ENCODE measurements at places on chromosomes 4 and X.

- DNase-seq: no peak
Observed at GRCh38 chr4:61201961-61202637, 2.0 kb downstream of the ADGRL3 start.

DNA sequence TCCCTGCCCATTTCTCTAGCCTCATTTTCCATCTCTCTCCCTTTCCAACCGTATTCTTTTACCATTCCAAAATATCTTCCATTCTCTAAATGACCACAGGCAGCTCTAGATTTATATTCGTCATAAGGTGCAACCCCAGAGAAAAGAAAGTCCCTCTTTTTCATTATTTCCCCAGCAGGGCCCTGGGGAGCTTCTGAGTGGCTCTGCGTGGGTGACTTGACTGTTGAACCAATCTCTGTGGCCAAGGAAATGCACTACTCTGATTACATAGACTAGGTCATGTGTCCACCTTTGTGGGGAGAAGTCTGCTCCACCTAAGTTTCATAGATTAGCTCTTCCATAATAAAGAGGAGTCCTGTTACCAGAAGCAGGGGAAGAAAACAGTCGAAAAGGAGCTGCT is 51.4 kb downstream of the ATOH1 start:
- no peak for DNase-seq

- no peak for DNase-seq
Observed at GRCh38 chr4:3766036-3766784, at the start of gene ADRA2C. Gene ADRA2C, plus strand, starts transcription at chr4:3766385. Its CDS starts 222 bp downstream, at chr4:3766607.

GRCh38 chrX:2578864-2579263 is 78.1 kb upstream of the DHRSX start:
- DNase-seq: no peak

DNA sequence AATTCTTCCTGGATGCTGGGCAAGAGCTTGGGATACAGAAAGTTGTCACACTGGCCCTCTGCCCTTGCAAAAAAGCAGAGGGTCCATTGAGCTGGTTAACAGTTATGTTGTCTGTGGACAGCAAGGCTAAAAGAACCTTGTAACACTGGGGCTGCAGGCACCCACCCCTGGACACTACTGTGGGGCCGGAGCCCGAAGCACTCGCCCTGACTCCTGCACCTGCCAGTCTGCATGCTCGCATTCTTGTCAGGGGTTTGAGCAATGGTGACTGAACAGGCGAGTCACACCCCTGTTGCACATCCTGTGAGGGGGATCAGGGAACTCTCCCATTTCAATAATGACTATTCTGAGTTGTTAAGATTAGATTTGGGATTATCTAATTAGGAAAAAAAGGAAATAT is 23.6 kb downstream of the ADH4 start:
- DNase-seq: no peak

GRCh38 chr4:146998157-146998556 is 52.5 kb upstream of the TTC29 start:
- no peak for DNase-seq

DNA sequence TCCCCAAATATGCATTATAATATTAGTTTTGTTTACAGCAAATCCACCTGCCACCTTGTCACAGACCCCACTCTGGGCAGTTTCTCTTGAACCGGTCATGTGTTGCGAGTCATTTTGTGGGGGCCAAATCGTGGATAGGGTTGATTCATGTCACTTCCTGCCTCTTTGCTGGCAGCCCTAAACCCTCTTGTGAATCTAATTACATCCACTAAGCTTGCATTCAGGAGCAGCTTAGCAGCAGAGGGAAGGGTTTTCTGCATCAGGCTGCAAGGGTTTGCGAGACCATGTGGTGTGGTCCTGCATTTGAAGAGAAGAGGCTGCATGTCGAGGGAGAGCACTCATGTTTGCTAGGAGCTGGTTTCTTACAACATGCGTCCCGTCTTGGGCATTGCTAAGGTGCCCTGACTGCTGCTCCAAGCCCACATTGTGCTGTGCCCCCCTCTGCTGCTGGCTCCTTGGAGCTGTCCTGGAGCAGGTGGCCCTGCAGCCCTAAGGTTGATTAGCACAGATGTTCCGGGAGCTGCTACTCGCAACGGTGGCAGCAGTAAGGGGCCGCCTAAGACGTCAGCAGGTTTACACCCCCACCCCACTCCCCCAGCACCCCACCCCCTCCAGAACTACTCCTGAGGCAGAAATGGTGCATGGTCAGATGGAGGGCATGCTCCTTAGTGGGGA is 88.9 kb upstream of the CLDN34 start:
- no peak for DNase-seq

DNA sequence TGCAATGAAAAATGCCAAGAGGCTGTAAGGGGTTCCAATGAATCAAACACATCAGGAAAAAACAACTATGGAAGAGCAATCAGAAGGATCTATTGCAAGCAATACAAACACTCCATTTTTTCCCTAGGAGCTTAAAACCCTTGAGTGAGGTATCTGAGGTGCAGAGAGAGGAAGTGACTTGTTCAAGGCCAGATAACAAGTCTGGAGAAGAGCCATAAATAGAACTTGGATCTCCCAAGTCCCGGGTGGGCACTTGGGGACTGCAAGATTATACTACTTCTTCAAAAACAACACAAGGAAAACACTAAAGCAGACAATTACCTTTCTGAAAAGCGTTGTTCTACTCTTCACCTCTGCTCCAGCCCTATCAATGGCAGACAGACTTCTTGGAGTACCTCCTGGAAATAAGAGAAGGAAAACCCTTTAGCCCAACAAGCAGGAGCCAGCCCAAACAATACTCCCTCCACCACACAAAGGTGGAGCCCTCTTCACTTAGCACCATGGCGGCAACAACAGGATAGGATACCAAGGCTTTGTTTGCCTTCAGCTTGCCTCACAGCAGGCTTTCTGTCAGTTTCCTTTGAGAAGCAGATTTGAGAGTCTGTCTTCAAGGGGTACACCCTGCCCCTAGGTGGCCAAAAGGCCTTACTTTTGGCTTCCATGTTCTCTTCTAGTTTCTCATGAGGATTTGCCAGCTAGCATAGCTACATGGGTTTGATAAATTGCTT is 26.0 kb downstream of the AIFM1 start:
- no peak for DNase-seq

DNA sequence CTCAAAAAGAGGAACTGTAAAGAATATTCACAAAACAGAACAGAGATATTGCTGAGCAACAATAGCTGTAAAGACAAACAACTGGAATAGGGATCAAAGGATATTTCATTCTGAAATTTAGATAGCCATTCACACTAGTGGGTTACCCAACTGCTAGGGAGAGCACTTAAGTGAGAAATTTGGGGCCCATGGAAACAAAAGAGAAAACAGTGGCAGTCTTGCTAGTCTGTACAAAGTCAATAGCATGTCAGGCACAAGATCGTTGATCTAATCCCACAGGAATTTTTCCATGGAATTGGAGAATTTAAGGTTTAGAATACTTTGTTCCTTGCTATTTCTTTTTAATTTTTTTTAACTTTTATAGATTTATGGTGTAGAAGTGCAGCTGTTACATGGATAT is 467.0 kb downstream of the PCDH18 start:
- DNase-seq: no peak

- no peak for DNase-seq
Observed at GRCh38 chrX:9656871-9657270, 108.8 kb downstream of the GPR143 start.

GRCh38 chr4:55458611-55459010 is 62.9 kb downstream of the TMEM165 start:
- no peak for DNase-seq

- no peak for DNase-seq
Observed at GRCh38 chrX:74230094-74230493, 73.9 kb upstream of the ZCCHC13 start.

- no peak for DNase-seq
Observed at GRCh38 chr4:187172340-187172761, 448.7 kb upstream of the FAT1 start.

GRCh38 chr4:41346306-41347061 is 89.8 kb downstream of the UCHL1 start:
- no peak for DNase-seq

GRCh38 chr4:155512817-155513216 is 136.1 kb upstream of the MAP9 start:
- no peak for DNase-seq

GRCh38 chr4:41989994-41990364 is 351 bp upstream of the SLC30A9 start:
- no peak for DNase-seq

DNA sequence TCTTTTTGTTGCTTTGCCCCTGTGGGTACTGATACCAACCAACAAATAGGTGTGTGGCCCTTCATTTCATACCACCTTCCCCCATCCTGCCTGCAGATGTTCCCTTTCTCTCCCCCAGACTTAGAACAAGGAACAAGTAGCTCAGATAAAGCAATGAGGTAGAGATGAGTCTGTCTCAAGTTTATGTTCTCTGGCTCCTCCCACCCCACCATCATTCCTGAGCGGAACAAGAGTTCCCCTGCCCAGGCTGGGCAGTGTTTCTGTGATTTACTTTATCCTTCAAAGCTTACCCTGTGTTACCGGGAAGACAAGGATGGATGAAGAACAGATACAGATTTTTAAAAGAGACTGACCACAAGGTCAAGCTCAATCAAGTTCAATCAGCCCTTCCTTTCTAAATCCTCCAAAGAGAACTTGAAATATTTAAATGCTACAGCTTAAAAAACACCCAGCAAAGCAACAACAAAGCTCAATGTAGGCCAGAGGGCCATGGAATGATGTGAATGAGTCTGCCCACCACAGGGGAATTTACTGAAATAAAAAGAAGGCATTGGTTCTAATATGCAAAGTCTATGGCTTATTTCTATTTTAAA is 80.1 kb upstream of the UCP1 start:
- no peak for DNase-seq

DNA sequence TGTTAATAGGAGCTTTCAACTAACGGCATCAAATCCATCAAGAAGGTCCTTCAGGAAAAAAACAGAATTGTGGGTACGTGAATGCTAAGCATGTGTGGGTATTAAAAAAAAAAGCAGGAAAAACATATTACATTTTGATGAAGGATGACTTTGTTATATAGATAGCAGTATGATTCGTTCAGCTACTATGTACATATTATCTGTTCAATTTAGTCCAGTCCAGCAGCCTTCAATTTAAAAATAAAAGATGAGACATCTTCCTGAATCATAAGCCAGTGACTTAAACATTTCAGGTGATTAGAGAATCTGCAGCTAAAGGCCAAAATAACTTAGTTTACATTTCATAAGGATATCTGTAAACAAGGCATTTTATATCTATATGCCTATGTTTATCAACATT is 63.4 kb downstream of the LCORL start:
- DNase-seq: no peak

DNA sequence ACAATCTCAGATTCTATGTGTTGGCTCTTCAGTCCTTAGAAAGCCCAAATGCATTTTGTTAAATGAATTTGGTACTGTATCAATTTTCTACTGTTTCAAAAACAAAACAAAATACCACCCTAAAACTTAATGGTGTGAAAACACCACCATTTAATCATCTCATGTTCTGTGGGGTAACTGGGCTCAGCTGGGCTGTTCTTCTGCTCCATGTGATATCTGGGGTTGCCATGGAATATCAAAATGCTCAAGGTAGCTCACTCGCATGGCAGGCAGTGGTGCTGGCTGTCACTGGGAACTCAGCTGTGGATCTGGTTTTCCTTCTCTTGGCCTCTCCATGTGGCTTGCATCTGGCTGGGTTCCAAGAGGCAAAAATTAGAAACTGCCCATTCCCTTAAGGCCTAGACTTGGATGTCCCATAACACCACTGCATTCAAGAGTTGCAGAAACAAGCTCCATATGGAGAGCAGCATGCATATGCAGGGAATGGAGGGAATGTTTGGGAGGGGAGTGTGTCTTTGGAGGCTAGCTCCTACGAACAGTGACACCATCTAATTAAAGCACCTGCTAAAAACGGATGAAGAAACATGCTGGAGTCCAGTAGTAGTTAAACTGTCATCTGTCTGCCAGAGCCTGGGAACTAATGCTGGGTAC is 279.2 kb downstream of the STK32B start:
- DNase-seq: no peak

- DNase-seq: no peak
Observed at GRCh38 chrX:132676561-132677186, 187.8 kb upstream of the MBNL3 start.

GRCh38 chr4:158861766-158862165 is 92.9 kb downstream of the FNIP2 start:
- DNase-seq: no peak

DNA sequence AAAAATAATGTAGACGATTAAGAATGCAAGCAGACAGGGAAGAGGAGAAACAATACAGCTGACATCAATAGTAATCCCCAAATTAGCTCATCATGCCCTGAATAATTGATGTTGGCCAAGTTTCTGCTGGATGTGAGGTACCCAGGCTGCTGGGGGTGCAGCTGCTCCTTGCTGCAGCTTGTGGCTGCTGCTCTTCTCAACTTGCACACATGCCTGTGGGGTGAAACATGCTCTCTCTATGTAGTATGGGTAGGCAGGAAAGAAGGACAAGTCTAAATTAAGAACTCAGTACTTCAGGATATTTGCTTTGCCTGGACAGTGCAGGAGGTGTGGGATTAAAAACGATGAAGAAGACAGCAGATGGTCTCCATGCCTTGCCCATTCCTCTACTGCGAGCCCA is 16.7 kb downstream of the EDA2R start:
- no peak for DNase-seq

- no peak for DNase-seq
Observed at GRCh38 chrX:34300871-34301270, 168.8 kb upstream of the FAM47A start.

GRCh38 chr4:7461230-7461629 is 26.5 kb upstream of the PSAPL1 start:
- DNase-seq: no peak

GRCh38 chr4:90769251-90769650 is 642.1 kb downstream of the CCSER1 start:
- DNase-seq: no peak

DNA sequence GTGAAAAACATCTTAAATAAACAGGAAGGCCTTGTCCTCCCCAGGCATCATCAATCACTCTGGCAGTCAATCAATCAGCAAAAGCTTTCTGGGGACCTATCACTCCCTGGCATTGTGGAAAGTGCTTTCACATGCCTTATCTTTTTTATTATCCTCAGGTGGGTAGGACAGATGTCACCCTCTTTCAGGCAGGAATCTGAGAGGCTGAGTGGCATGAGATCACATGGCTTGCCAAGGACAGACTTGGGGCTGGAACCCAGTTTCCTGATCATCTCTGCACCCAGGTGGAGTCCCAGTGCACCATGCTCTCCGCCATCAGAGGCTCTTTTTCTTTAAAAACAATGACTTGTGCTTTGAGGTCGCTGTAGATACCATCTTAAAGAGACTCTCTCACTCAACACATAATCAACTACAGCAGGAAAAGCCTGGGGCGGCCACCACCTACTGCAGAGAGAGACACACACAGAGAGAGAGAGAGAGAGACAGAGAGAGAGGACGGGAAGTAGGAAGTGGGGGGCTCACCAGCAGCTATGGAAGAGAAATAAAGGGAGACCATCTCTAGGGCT is 282.7 kb downstream of the PTTG2 start:
- DNase-seq: no peak

GRCh38 chr4:128311659-128312403 is 24.2 kb upstream of the PGRMC2 start:
- DNase-seq: no peak

GRCh38 chr4:151472711-151473110 is 63.7 kb downstream of the FHIP1A start:
- DNase-seq: no peak

GRCh38 chr4:138685316-138685715 is 330.3 kb upstream of the NOCT start:
- DNase-seq: no peak
